CD4-positive, CD25-positive, alpha-beta regulatory T cell (primary cell): ENCODE measurements at places on chromosomes 4 and X. TPM values are rescaled to one million over a fixed set of nuclear protein-coding genes. Genes with fewer than 3 reads are reported as not detected.

Gene PF4V1
- polyA plus RNA-seq: not detected

Gene UCHL1
- not detected for polyA plus RNA-seq

Gene ERAS
- polyA plus RNA-seq: not detected

Gene FAM133A
- not detected for polyA plus RNA-seq

Gene NEUROG2
- not detected for polyA plus RNA-seq

Gene UGT2A1
- polyA plus RNA-seq: 0.09 TPM
